ENCODE measurements at places on chromosomes 13 and 19. TPM values are rescaled to one million over a fixed set of nuclear protein-coding genes. Genes with fewer than 3 reads are reported as not detected.

The ATP8A2 gene
- total RNA-seq, result 0.50 TPM

The UBXN6 gene
- total RNA-seq, result 50.1 TPM

The KLK11 gene
- not detected for total RNA-seq

The ZNF223 gene
- 2.4 TPM for total RNA-seq

The ADGRE3 gene
- not detected for total RNA-seq

The POU4F1 gene
- total RNA-seq, result not detected

The ZNF723 gene
- total RNA-seq, result not detected

The ATP1A3 gene
- 0.17 TPM for total RNA-seq

The HSPB6 gene
- total RNA-seq, result 22.5 TPM

The MIA gene
- not detected for total RNA-seq

The EXOC3L2 gene
- total RNA-seq, result not detected

The ZNF846 gene
- 4.7 TPM for total RNA-seq

The DPRX gene
- not detected for total RNA-seq

The MAP2K2 gene
- 158 TPM for total RNA-seq

Measured in bronchus fibroblast of lung (primary cell).